Trophoblast cell (in vitro differentiated cells and primary cell): ENCODE measurements at places on chromosomes 3 and 15.

DNA sequence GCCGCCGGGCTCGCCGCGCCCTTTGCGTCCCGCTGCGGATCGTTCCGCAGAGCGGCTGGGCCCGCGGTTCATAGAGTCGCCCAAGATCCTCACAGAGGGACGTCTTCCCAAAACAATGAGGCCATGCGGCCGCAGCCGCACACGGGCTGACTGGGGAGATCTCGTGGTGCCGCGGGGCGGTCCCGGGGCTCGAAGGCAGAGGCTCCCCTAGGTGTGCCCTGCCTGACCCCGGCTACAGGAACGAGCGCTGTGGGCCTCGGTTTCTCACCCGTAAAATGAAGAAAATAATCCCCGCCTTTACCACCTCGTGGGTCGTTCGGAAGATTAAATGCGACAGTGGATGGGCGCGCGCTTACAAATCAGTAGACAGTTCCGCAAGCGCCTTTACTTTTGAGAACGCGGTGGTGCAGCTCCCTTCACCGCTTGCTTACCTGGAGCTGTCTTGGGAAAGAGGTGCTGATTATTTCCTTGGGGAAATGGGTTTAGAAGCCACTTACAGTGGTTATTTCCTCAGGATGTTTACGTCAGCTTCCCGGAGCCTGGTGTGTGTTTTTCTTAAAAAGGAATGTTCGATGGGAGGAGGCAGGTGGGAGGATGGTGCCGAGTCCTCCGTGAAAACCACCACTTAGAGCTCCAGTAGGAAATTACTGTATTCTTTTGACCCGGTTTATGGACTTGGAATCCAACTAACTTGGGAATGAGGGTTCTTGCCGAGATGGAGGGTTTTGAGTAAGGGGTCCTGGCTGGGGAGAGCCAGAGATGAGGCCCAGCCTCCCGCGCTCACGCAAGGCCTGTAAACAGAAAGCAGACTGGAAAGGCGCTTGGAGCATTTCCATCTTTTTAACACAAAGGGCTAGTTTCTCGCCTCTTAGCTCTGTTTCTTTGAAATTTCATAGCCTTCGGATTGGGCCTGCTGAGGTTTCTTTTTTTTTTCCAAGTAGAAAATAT is 1.9 kb upstream of the MEX3B start:
- DNase-seq, result peak; percentile 44

- DNase-seq, result no peak
These were observed 12.8 kb upstream of the SH3BP5 start for GRCh38 chr3:15345066-15345607.

- no peak for DNase-seq
These were observed 54.9 kb downstream of the TMED3 start for GRCh38 chr15:79365765-79366164.

- no peak for DNase-seq
These were observed 807.4 kb upstream of the GBE1 start for GRCh38 chr3:82568776-82569338.

GRCh38 chr3:126850370-126851085 is 132.4 kb upstream of the PLXNA1 start:
- DNase-seq, result peak; percentile 95

DNA sequence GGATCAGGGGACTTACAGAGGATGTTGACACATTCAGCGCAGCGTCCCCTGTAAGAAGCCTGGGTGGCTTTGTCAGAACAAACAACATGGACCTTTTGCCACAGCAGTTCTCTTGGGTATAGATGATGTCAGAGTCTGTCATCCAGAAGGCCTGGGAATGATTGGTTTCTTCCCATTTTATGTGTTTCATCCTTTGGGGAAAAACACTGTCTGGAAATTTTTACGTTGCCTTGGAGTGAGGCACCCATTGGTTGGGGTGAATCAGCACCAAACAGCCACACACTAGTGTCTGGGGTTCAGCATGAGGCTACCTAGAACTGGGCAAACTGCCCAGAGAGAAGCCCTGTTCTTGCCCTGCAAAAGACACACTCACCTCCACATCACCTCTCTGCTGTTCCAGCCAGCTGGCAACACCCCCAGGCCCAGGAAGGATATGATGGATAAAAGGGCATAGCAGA is 123.0 kb downstream of the FAM43A start:
- DNase-seq, result no peak

- peak; percentile 92 for DNase-seq
These were observed 93.2 kb downstream of the TMEM212 start for GRCh38 chr3:171936191-171936841.

DNA sequence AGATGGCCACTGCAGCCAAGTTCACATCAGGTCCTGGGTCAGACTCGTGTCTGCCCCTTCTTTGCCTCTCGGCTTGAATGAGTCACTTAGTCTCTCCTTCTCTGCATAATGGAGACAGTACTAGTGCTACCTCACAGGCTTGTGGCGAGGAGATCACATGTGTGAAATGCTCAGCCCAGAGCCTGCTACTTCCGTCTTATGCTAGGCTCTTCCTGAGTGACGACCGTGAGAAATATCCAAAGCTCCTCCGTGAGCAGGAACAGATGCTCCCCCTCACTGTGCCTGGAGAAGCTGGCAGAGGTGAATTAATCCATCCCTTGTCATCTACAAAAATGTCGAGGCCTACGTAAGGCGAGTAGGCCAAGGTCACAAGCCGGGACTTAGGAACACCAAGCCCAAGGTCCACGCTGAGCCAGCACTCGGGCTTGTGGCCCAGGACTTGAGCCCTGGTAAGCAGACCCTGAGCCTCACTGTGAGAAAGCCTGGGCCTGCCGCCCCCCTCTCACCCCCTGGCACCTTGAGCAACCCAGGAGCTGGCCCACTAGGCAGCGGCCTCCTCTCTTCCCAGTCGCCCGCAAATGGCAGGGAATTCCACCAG is 17.9 kb downstream of the PAK6 start:
- DNase-seq, result peak; percentile 83

- no peak for DNase-seq
These were observed 106.7 kb upstream of the SNRPN start for GRCh38 chr15:24848050-24848449.

GRCh38 chr3:125641891-125642290 is 46.6 kb upstream of the OSBPL11 start:
- DNase-seq, result peak; percentile 51

GRCh38 chr3:32109256-32109655 is 2.8 kb downstream of the GPD1L start:
- DNase-seq, result no peak

DNA sequence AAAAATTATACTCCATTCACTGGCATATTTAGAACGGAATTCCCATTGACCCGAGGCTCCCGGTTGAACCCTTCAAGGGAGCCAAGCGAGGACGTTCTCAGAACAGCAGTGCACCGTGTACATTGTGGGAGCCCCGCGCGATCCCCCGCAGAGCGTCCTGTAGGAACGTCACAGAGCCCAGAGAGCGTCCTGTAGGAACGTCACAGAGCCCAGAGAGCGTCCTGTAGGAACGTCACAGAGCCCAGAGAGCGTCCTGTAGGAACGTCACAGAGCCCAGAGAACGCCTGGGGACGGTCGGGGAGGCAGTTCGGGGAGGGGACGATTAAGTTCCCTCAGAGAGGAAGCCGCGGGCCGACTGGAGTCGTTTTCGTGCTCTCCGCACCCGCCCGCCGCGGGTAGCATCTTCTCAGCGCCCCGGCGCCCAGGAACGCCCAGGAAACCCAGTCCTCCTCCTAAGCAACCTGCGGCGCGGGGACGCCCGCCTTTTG is 506 bp upstream of the ATP1B3 start:
- DNase-seq, result peak; percentile 71

GRCh38 chr3:71104976-71105375 is 478.6 kb downstream of the FOXP1 start:
- DNase-seq, result no peak

DNA sequence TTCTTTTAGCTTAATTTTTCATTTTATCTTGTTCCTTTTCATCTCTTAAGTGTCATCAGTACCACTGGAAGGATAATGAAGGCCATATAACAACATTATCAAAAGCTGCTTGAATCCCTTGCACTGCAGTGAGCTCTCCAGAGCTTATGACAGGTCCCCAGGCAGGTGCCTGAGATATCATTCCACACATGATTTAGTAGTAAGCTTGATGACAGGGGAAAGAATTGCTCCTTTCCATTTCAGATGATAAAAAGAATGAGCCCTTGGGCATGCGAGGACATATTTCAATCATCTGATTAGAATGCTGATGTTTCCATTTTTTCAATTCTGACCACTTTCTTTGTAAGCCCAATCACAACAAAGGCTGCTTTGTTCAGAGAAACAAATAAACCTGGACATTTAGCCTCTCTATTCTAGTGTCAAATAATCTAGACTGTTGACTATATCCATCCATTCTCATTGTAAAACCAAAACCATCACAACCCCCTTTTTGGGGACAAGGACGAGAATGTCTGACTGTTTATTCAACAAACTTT is 567.8 kb downstream of the IGSF11 start:
- DNase-seq, result peak; percentile 47

DNA sequence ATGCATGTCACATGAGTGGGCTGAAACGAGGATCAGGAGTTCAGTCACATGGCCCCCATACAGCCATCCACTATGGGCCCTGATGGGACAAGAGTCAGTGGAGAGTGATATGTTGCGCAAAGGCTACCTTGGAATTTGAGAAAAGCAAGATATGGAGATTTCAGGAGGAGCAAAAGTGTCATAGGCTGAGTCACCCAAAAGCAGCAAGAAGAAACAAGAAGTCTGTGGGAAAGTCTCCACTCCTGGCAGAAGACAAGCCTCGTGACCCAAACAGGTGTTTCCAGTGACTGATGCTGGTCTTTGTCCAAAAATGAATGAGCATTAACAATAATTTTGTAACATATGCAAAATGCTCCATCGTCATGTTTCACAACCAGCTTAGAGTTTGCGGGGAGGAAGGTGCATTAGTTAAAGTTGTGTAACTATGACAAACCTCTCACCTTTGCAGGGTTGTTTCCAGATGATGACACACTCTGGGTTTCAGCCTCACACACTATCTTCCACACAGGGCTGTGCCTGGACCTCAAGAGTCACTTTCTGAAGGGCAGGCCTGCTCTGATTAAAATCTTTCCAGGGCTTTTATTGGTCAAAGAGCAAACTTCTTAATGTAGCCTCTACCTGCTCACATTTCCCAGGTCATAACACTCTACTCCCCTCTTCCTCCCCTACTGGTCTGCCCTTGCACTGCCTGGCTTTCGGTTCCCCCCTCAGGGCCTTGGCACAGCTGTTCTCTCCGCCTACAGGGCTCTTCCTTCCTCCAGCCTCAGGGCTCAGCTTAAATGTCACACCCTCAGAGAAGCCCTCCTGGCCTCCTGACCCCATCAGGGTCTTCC is 3.9 kb upstream of the DNASE1L3 start:
- peak; percentile 93 for DNase-seq

- DNase-seq, result no peak
These were observed 57.0 kb upstream of the GATM start for GRCh38 chr15:45435124-45435903.

DNA sequence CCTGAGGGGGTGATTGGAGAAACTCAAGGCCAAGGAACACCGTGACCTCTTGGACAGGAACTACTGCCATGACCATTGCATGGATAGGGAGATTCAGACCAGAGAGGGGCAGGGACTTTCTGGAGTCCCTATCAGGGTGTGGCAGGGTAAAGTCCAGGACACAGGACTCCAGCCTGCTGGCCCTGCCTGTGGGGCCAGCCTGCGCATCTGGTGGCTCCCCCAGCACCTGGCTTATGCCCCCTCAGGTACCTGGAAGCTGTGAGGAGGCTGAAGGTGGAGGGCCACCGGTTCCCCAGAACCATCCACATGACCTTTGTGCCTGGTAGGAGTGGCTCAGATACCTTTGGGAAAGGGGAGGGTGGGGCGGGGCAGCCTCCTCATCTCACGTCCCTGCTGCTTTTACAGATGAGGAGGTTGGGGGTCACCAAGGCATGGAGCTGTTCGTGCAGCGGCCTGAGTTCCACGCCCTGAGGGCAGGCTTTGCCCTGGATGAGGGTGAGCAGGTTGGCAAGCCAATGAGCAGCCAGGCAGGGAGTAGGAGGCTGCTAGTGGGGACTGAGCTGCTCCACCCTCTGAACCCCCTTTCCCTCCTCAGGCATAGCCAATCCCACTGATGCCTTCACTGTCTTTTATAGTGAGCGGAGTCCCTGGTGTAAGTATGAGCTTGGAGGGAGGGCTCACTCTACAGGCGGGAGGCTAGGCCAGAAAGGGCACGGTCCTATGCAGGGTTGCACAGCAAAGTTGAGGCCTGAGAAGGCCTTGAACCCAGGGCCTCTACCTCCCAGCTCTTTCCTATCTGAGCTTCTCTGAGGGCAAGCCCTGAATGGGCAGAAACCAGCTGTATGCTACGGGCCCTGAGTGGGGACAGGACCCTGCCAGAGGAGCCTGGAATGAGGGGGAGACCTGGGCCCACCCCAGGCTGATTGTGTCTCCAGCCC is 2.9 kb downstream of the ACY1 start:
- DNase-seq, result no peak

DNA sequence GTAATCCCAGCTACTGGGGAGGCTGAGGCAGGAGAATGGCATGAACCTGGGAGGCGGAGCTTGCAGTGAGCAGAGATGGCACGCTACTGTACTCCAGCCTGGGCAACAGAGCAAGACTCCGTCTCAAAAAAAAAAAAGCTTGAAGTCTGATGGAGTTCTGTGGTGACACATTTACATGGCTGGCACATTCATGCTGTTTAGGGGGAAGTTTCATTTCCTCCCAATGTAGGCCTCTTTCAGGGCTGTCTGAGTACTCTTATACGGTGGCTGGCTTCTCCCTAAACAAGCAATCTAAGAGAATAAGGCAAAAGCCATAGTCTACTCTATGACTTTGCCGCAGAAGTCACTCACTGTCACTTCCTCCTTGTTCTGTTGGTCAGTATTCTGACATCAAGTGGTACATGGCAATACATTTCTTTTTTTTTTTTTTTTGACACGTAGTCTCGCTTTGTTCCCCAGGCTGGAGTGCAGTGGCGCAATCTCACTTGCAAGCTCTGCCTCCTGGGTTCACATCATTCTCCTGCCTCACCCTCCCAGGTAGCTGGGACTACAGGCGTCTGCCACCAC is 41.2 kb downstream of the OIP5 start:
- no peak for DNase-seq

- no peak for DNase-seq
These were observed 384.3 kb upstream of the GBE1 start for GRCh38 chr3:82145742-82146141.

DNA sequence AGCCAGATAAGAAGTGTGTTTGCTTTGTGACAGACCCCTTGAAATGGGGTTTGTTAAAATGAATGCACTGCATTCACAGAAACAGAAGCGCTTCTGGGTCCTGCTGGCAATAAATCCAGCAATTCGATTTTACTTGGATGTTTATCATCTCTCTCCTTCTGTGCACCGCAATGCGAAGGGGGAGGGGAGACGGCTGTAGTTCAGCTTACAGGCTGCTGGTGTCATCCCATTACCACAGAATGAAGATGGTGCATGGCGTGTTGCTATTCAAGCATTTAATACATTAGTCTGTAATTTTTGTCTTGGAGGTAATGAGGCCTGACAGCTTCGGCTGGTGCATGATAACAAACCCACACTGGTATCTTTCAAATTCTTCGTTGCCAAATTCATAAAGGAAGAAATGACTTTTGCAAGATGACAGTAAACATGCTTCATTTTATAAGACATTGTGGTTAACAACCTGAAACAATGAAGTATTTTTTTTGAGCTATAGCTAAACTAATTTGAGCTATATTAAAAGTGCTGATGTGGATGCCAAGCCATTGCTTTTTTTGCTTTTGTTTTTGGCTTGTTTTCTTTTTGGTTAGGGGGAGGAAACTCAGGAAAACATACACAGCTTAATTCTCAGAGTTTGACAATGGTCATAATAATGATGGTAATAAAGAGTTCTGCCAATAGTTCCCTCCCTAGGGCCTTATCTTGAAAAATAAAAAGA is 418.3 kb downstream of the OTOL1 start:
- no peak for DNase-seq

- DNase-seq, result no peak
These were observed 163.0 kb upstream of the TMCO5A start for GRCh38 chr15:37771465-37771864.

- DNase-seq, result no peak
These were observed 136.8 kb downstream of the FOXP1 start for GRCh38 chr3:71446734-71447133.
